Activated CD8-positive, alpha-beta memory T cell treated with anti-CD3 and anti-CD28 coated beads, Interleukin-2, amount 10 ng/mL, durations not matched to agents 7 days and 5 days (primary cell): ENCODE measurements at places on chromosomes 16 and 17. TPM values are rescaled to one million over a fixed set of nuclear protein-coding genes. Genes with fewer than 3 reads are reported as not detected.

Gene CD300H
- total RNA-seq = not detected

Gene PRSS8
- total RNA-seq = not detected

Gene CLEC19A
- not detected for total RNA-seq

Gene CD300LB
- not detected for total RNA-seq

Gene NOD2
- 10.7 TPM for total RNA-seq

Gene ABCC6
- not detected for total RNA-seq

Gene ELMO3
- total RNA-seq = 6.2 TPM

Gene CCL17
- total RNA-seq = not detected

Gene YBX2
- 1.4 TPM for total RNA-seq

Gene TBC1D3
- total RNA-seq = 3.7 TPM

DNA sequence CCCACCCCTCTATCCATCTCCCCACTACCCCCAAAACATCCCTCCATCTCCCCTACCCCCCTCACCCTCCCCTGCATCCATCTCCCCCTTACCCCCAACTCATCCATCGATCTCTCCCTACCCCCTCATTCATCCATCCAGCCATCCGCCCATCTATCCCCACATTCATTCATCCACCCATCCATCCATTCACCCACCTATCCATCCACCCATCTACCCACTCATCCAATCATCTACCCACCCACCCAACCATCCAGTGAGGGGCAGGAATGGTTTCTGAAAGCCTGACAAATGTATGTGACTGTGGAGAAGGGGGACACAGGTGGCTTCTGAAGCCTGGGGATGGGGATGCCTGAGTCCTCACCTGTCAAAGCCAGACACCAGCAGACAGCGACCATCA lies 8.8 kb upstream of the PAM16 start:
- DNase-seq = no peak

DNA sequence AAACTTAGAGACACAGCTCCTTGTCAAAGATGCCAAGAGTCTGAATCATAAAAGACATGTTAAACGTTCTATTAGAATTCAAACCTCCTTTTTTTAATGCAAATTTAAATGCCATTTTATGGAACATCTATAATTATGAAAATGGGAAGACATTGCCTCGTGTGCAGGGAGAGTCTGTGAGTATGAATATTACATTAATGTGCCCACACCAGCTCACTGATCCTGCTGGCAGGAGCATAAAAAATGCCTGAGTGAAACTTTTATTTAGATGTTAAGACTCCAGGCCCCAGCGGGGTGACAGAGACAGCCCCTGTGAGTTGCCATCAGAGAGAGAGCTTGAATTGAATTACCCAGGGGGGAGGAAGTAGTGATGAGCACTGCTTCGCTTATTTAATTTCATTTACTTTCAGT lies 84.8 kb downstream of the SNX11 start:
- no peak for DNase-seq

DNA sequence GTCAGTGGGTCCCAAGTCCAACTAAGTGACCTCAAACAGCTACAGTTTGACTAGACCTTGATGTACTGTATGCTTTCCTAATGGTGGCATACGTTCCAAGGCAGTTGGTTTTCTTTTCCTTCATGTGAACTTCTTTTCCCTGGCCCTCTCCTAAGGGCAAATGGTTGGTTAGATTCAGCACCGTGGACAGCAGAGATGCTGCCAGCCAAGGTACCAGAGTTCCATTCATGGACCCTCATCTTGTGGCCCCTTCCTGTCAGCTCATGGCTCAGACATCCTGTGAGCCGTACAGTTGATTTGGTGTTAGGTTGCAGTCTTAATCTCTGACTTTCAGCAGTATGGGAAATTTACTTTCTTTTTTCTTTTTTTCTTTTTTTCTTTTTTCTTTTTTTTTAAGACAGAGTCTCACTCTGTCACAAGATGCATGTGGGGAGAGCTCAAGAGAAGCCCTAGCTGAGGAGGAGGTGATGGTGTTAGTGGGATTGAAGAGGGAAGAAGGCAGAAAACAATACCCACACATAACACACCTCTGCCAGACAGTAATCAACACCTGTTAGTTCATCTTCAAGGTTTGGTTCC lies 122.4 kb downstream of the USP31 start:
- no peak for DNase-seq

- peak; percentile 68 for DNase-seq
These were observed 20.1 kb upstream of the KRT19 start for GRCh38 chr17:41547921-41548843.

GRCh38 chr17:49439673-49440571 lies 25.2 kb upstream of the PHB1 start:
- DNase-seq = no peak

GRCh38 chr16:63239065-63239570 lies 1202.9 kb upstream of the CDH8 start:
- no peak for DNase-seq

DNA sequence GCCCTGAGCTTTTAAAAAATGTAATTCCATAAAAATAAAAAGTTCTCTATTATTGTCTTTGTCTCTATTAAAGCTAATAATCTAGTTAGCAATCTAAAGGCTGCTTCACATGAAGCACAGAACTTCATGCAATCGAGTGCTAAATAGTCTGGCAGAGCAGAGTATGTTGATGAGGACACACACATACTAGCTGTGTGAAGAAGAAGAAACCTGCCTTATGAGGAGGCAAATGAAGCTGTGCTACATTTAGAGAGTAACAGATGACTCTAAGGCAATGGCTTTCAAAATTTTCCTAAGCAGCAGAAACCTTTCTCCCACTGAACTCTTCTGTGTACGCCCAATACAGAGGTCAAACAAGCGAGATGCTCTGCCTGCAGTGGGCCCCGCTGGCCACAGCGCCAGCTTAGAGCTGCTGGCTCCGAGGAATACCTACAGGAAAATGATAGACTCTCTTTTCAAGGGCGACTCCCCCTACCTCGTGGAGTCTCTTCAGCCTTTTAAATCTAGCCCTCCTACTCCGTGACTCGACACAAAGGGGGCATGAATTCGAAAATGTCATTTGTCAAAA lies 39.2 kb downstream of the GNA13 start:
- DNase-seq = no peak

DNA sequence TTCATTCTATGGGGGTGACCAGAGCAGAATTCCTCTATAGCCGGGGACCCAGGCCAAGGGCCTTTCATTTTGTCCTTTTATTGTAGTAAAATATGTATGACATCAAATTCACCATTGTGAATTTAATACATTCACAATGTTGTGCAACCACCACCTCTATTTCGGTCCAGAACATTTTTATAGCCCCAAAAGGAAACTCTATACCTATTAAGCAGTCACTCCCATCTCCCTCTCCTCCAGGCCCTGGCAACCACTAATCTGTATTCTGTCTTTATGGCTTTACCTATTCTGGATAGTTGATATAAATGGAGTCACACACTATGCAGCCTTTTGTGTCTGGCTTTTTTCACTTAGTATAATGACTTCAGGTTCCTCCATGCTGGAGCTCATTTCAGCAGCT lies 9.7 kb upstream of the TNS4 start:
- DNase-seq = no peak

DNA sequence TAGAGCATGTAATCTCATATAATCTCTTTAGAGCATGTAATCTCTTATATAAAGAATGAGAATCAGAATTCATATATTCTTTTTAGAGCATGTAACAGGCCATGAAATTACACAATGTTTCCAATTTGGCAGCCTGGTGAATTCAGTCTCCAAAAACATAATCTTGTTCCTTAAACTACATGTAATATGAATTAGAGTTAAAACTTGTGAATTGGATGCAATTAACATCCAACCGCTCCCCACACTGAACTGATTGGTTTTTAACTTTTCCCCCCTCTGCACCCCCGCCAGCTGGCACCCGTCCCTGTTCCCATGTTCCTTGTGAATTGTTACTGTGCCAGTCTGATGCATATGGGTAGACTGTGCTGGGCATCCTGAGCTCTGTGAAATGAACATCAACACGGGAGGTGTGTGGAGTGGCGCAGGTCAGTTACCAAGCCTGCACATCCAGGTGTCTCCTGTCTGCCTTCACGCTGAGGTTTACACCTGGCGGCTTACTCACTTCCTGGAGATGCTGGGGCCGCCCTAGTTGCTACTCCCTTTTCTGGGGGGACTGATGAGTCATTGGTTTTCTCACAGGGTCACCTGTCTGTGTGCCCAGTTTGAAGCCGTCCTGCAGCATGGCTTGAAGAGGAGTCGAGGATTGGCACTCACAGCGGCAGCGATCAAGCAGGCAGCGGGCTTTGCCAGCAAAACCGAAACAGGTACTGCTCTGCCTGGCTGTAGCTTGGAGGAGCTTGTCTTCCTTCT lies 50.4 kb downstream of the SNX29 start:
- no peak for DNase-seq

- no peak for DNase-seq
These were observed 33.0 kb upstream of the CCR7 start for GRCh38 chr17:40598301-40598618.

GRCh38 chr17:78394209-78394608 lies 15.8 kb downstream of the PGS1 start:
- no peak for DNase-seq

GRCh38 chr16:31700530-31701388 lies 172.8 kb upstream of the ZNF267 start:
- peak; percentile 94 for DNase-seq

- DNase-seq = no peak
These were observed 132.4 kb downstream of the ABCA8 start for GRCh38 chr17:68822719-68823289.

DNA sequence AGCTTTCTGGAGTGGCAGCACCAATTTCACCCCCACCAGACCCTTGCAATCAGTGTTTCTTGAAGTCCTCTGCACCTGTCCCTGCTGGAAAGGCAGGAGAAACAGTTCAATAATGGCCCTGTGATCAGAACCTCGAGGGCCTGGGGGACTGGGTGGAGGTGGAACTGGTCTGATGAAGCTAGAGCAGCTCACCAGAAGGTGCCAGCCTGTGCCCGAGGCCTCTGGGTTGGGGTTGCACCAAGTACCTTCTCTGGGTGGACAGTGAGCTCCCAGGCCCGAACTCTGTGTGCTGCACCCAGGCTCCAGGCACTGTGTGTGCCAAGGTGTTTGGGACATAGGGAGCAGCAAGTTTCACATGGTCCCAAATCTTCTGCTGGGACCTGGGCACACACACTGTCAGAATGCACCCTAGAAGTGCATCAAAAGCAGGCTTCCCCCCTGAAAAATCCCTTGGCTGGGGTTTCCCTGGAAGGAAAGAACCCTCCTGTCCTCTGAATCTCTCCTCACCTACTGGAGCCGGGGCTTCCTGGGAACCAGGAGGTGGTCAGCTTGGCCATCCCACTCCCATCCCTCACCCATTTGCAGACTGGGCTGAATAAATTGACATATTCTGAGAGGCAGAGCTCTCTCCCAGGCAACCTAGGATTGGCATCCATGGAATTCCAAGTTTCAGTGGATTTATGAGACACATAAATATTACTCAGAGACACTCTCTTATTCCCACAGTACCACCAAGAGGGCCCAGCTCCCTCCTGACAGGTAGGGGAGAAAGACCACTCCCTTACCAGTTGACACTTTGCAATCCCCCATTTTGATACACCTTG lies 17.4 kb downstream of the CD300LG start:
- DNase-seq = no peak

GRCh38 chr17:66165537-66166123 lies 26.3 kb downstream of the CEP112 start:
- no peak for DNase-seq

- no peak for DNase-seq
These were observed 365.2 kb downstream of the C16orf95 start for GRCh38 chr16:86951831-86952598.

DNA sequence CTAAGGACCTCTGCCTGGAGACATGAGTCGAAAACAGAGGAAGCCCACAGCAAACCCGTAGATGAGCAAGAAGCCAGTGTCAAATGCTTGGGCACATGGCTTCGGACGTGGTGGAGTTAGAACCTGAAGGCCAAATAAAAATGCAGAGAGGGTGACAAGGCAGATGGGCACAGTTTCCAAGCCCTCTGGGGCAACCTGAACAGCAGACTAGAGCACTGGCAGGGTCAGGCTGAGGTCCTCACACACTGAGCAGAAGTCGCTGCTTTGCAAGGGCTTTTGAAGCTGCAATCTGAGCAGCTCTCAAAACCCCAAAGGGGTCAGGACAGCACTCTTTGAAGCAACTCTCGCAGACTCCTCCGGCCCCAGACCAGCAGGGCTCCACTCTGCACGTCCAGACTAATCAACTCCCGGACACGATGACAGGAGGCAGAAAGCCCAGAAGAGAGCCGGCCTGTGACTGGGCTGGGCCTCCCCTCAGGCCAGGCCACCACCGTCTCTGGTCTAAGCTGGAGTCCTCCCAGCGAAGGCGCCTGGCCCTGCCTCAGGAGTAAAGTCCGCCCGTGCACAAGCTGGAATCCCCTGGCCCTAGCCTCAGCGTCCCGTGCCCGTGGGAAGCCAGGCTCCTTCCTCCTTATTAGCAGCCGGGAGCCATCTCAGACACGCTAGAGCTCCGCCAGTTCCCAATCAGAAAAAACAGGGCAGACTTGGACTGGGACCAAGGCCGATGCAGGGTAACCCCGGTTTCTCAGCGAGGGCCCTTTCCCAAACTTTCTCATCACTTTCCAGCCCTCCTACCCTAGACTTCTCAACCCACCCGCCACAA lies 924 bp downstream of the SMARCD2 start:
- no peak for DNase-seq

- no peak for DNase-seq
These were observed 1.8 kb downstream of the CYLD start for GRCh38 chr16:50743581-50744225.

- no peak for DNase-seq
These were observed at the start of gene ZACN for GRCh38 chr17:76078860-76079534. Gene ZACN (plus strand): TSS chr17:76079182. CDS start chr17:76079265, 83 bp downstream.

- DNase-seq = no peak
These were observed 60.0 kb upstream of the CHMP6 start for GRCh38 chr17:80931421-80932265.

DNA sequence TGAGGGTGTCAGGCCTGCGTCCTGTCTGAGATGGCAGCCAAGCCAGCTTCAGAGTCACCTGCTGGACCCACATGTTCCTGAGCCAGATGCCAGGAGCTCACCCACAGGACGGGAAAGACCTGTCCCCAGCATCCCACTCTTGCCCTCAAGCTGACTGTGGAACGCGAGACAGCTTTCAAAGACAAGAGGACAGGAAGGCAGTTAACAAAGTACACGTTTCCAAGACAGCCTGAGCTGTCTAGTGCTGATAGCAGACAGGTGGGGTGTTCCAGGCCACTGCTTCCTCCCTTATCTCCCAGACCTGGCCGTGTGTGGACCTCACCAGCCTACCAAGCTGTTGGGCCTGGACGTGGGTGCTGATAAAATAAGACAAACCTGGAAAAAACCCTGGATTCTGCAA lies 13.2 kb downstream of the CMTM3 start:
- DNase-seq = no peak
